ENCODE measurements at places on chromosomes 6 and 20.

DNA sequence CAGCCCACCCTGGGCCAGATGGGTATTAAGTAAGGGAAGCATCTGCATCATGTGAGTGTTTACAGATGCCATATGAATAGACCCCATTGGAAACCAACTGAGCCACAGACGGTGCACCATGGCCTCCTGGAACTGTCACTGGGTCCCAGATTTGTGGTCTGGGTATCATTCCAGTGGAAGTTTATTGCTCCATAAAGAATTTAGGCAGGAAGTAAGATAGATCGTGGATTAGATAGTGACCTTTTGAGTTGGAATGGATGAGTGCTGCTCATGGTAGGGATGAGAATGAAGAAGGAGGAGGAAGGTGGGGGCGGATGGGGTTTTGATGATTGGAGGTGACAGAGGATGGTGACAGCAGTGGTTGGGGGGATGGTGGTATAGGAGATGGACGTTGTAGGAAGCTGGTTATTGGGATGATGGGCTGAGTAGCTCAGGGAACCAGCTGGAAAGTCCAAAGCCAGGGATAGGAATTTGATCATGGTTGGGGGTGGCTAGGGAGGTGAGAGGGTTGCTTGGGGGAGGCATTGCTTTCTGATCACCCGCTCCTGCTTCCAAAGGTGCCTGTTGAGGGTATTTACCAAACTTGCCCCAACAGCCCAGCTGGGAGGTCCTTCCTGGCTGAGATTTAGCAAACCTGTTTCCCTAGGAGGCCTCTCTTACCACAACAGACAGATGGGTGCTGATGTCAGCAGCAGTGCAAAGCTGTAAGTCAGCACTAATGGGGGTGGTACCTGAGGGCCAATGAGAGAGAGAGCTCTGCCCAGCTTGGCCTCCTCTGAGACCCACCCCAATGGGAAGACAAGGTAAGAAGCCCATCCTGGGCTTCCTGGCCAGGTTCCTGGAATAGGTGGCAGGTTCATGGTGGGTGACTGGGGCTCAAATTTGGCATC is 78.0 kb downstream of the VEGFA start:
- no peak for DNase-seq

- DNase-seq = no peak
Measured at GRCh38 chr6:131212024-131212423, 76.8 kb downstream of the AKAP7 start.

- DNase-seq = no peak
Measured at GRCh38 chr6:46618726-46619125, 33.9 kb downstream of the CYP39A1 start.

- no peak for DNase-seq
Measured at GRCh38 chr6:154308986-154309385, 47.6 kb downstream of the IPCEF1 start.

GRCh38 chr6:139862311-139862710 is 487.9 kb upstream of the CITED2 start:
- DNase-seq = no peak

GRCh38 chr20:53672484-53673129 is 79.0 kb upstream of the ZNF217 start:
- no peak for DNase-seq

DNA sequence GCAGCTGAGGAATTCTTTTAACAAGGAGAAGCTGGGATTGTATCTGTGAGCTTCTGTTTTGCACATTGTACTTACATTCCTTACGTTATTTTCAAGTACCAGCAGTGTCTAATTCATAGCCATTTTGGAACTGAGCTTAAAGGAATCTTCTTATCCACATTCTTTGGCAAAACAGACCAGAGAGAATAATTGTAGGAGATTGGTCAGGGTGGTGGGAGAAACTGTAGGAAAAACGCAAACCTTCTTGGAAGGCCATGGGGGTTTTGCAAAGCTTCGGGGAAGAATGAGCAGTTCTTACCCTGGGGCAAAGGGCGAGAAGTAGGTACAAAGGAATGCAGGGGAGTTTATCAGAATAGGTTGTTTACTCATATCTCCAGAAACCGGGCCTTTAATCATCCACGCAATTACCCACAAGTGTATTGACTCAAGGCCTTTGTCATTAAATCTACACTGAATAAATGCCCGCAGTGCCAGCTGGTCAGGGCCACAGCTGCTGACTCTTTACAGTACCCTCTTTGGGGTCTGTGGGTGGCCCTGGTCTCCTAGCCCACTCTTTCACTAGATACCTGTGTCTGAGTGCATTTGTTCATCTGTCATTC is 39.6 kb upstream of the SPTLC3 start:
- DNase-seq = no peak

GRCh38 chr20:36569847-36570429 is 3.5 kb upstream of the TGIF2 start:
- no peak for DNase-seq

GRCh38 chr20:53163486-53163885 is 191.3 kb downstream of the TSHZ2 start:
- no peak for DNase-seq

DNA sequence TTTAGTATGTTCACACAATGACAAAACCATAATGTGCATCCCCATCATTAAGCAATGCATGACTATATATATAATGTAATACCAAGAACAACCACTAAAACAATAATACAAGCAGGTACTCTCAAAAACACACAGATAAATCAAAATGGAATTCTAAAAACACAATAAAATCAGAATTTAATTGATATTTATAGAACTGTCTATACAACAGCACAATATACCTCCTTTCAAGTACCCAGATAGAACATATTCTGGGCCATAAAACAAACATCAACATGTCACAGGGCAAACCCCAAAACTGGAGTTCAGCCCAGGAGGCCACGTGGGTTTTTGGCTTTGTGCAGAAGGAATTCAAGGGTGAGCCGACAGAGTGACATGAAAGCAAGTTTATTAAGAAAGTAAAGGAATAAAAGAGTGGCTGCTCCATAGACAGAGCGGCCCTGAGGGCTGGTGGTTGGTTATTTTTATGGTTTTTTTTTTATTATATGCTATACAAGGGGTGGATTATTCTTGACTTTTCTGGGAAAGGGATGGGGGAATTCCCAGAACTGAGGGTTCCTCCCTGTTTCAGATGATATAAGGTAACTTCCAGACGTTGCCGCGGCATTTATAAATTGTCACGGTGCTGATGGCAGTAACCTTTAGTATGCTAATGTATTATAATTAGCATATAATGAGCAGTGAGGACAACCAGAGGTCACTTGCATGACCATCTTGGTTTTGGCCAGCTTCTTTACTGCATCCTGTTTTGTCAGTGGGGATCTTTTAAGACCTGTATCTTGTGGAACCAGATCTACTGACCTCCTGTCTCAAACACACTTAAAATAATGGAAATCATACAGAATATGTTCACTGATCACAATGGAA is 5.6 kb downstream of the RAB23 start:
- DNase-seq = no peak

DNA sequence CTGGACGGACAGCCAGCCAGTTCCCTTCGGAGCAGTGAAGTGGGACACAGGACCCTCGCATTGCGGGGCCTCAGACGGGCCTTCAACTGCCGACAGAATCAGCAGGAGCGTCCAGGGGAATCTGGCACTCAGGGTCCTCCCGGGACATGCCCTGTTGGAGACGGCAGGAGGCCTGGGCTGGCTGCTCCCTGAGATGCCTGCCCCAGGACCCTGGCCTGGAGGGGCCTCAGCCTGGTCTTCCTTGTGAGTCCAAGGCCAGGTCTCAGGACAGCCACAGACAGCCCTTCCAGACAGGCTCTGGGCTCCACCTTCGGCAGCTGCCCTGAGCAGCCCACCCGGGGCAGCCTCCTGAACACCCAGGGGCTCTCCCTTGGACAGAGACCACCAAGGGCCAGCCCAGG is 14.6 kb upstream of the HELZ2 start:
- DNase-seq = no peak

DNA sequence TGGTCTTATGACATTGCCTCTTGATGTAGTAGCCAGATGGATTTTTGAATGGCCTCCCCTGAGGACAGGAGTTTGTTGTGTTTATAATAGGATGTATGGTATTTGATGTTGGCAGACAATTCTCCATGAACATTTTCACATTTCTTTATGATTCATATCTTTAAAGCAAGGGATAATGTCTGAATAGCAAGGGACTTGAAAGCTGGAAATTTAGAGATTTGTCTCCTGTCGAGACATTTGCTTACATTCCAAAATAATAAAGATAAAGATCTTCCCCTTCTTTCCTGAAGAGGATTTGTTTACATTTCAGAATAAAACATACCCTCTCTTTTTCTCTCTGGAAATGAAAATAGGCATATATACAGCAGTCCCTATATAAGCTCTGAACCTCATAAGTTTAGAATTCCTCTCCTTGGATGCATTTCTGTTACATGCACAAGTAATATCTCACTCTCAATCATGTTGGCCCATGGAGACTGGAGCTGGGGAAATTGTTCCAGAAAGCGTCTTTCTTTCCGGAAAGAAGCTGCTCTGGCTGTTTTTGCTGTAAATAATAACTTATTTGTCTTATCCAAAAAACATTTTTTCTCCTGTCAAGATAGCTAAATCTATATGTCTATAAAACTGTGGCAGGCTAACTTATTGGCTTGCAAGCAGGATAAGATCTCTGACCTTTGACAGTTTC is 42.5 kb upstream of the ASCC3 start:
- no peak for DNase-seq

DNA sequence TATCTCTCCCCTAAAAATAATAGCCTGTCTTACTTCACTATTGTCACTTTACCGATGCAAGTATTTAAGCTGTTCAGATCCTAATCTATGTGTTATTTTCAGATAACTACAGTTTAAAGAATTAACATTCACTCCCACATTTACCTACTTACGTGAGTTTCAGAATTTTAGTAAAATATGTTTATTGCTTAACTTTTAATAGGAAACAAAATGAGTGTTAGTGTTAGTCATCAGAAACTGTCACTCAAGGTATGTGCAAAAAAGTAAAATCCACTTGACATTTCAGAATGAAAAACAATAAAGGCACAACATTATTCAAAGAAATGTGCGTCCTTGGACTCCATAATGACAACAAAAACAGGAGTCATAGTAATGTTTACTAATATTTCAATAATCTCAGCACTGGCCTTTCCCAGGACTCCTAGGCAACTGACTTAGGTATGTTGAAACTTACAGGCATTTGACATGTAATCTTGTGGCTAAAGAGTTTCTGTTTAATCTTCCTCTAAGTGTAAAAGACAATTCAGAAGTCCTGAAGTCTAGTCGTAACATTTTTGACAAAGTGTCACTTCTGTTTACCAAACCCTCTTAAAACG is 4.5 kb downstream of the ATXN1 start:
- no peak for DNase-seq

- no peak for DNase-seq
Measured at GRCh38 chr6:109610590-109610989, 80.4 kb downstream of the AK9 start.

GRCh38 chr6:36491378-36491965 is 48.7 kb downstream of the KCTD20 start:
- DNase-seq = no peak

- no peak for DNase-seq
Measured at GRCh38 chr6:146938266-146938665, 266.0 kb upstream of the STXBP5 start.

DNA sequence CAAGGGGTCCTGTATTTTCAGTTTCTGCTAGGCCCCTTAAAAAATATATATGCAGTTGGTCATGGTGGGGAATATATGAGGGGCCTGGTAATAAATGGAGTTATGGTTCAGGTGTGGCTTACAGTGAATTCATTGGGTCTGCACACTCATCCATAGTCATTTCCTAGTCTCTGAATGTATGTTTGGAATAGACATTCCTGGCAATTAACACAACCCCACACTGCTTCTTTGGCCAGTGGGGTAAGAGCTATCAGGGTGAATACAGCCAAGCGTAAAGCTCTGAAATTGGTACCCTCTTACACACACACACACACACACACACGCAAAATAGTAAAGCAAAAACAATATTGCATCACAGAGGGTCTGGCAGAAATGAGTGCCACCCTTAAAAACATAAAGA is 56.5 kb downstream of the QRSL1 start:
- no peak for DNase-seq

GRCh38 chr6:133173276-133173675 is 67.9 kb upstream of the EYA4 start:
- DNase-seq = no peak

GRCh38 chr6:81777586-81778268 is 25.2 kb upstream of the TENT5A start:
- no peak for DNase-seq

DNA sequence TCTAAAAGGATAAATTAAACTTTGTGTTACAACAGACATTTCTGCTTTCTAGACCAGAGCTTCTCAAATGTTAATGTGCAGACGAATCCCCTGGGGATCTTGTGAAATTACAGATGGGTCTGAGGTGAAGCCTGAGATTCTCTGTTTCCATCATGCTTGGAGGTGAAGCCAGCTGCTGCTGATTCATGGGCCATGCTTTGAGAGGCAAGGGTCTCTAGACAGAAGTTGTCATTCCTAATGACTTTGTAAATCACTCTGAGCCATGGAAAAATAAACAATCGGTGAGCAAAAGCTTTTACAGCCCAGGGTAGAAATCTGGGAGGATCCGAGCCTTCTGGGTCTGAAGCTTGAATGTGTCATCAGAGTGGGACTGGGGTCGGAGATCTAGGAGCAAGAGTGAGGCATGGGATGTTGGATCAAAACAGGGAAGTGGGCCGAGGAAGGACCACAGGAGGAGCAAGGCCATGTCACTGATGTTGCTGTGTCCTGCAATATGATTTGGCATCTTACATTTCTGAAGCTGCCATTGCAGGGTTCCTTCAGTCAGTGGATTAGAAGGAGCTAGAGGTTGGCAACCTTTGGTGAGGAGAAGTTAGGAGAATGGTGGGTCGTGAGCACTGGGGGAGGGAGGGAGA is 77.3 kb downstream of the TRMT11 start:
- no peak for DNase-seq

GRCh38 chr6:112049026-112049799 is 4.7 kb upstream of the CCN6 start:
- no peak for DNase-seq

GRCh38 chr6:21109391-21110178 is 484.0 kb upstream of the SOX4 start:
- no peak for DNase-seq

DNA sequence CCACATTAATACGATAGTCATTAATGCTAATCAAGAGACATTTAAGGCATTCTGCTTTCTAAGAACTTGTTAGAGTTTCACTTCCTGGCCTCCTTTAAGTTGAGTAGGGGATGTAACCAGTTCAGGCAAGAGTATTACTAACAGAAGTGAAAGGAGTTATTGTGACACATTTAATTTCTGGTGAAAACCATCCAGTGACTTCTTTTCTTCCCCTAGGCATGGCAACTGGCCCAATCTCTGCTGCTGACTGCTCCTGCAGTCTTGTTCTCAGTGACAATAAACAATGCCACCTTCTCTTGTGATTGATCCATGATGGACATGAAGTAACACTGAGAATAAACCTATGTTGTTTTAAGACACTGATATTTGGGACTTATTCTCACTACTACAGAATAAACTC is 130.9 kb upstream of the DEFB112 start:
- no peak for DNase-seq
